ENCODE measurements at places on chromosomes 2 and 18. TPM values are rescaled to one million over a fixed set of nuclear protein-coding genes. Genes with fewer than 3 reads are reported as not detected.

- DNase-seq, result no peak
These were observed 43.6 kb downstream of the TSPYL6 start for GRCh38 chr2:54212456-54212855.

GRCh38 chr2:201574766-201575165 lies 68.5 kb downstream of the TMEM237 start:
- DNase-seq, result no peak

The IL36RN gene
- not detected for polyA plus RNA-seq

DNA sequence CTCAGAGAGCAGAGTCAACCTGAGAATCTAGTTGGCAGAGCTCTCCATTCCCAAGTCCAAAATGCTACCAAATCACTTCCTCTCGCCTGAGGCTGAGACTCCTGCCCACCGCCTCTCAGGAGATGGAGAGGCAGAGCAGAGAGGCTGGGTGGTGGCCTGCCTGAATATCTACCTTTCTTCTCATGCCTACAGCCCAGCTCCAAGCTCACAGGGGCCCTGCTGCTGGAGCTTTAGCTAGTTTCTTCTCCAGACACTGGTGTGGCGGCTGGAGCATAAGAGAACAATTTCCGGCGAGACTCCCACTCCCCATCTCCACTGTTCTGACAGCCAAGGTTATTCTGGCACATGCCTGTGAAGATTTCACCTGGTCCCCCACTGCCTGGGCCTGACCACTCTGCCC lies 8.1 kb upstream of the CYP26B1 start:
- DNase-seq, result no peak

The HOXD12 gene
- not detected for polyA plus RNA-seq

The PLEKHH2 gene
- polyA plus RNA-seq, result not detected

- no peak for DNase-seq
These were observed 155.1 kb downstream of the GLI2 start for GRCh38 chr2:120890566-120891360.

DNA sequence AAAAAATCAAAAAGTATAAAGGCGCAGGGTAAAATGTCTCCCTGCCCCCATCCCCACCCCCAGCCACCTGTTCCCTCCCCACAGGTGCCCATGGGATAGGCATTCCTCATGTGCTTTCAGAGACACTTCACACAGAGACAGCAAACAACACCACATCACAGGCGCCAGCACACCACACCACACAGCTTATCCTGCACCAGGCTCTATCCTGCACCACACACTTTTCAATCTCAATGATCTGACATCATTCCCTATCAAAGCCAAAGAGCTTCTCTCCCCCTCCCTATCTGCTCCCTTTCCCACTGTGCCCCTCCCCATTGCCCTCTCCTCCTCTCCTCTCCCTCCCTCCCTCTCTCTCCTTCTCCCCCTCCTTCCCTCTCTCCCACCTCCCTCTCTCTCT lies 15.5 kb downstream of the FAM178B start:
- DNase-seq, result no peak

- no peak for DNase-seq
These were observed 6.6 kb downstream of the BMPR2 start for GRCh38 chr2:202382684-202383083.

DNA sequence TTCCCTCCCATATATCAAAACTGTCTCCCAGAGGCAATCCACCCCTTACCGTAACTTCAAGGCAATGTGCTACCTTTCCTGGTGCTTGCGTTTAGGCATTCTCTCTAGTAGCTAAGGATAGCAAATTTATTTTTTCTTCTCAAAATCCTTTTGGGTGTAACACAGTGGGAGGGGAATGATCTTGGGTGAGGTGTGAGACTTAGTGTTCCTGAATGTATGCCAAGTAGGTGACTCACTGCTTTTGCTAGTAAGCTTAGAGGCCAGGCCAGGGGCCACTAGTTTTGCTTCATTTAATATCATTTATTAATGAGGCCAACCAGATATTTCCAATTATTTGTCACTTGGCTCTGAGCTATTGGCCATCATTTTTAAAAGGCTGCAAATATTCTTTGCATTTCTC lies 135.5 kb downstream of the NAPG start:
- DNase-seq, result no peak

The HTR2B gene
- 0.10 TPM for polyA plus RNA-seq

DNA sequence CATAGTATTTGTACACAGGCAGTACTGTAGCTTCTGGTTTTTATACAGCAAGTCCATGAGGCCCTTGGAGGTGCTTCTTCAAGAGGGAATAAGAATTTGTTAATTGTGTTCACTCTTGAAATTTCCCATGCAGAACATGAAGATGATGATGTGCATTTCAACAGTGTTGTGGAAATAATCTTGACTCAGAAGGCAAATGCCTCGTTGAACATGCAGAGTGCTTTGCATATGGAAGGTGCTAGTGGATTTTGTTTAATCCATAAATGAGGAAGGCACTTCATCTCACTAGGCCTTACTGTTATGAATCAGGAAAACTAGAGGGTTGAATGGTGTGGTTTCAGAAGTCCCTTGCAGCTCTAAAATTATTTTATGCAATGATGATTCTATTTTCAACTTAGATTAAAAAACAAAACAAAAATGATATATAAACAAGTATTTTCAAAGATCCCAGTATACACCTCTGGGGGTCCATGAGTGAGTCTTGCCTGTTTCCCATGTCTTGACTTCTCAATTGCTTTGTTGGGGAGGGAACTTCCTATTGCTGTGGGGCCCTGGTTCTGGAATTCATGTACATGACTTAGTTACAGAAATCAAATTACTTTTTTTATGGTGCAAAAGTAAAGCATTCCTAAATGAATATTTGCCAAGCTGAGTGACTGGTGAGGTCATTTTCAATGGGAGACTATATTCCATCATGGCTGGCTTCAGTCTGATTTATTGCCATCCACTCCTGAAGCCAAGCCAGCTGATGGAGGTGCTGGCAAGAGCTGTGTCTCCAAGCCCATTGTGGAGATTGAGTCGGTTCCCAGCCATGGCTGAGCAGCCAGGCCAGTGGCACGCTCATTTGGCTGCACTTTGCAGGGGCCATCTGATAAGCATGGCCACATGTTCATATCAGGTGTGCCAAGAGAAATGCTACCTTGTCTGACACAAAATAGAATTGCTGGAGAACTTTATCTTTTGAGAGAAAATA lies 56.5 kb downstream of the MGAT5 start:
- DNase-seq, result no peak

- DNase-seq, result no peak
These were observed 70.4 kb downstream of the ALPK2 start for GRCh38 chr18:58558471-58558870.

DNA sequence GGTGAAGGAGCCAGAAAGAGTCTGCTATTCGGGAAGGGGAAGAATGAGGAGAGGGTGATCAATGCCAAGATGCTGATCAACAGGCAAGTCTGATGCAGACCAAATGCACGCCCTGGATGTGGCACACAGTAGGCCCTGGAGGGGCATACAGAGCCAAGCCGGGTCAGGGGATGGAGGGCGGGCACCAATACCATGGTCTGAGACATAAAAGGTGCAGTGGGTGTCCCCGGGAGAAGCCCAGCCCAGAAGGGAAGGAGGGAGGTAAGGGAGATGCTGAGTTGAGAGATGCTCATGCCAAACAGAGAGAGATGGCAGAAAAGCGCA lies 66.6 kb upstream of the ID2 start:
- no peak for DNase-seq

GRCh38 chr18:2331491-2331890 lies 239.8 kb downstream of the METTL4 start:
- DNase-seq, result no peak

- DNase-seq, result no peak
These were observed 108.1 kb upstream of the CELF4 start for GRCh38 chr18:37673671-37674070.

GRCh38 chr2:910698-911097 lies 40.0 kb upstream of the SNTG2 start:
- DNase-seq, result no peak

The B3GNT7 gene
- not detected for polyA plus RNA-seq

GRCh38 chr2:112343827-112344585 lies 68.6 kb downstream of the ZC3H6 start:
- no peak for DNase-seq

- DNase-seq, result no peak
These were observed 164.3 kb upstream of the APCDD1 start for GRCh38 chr18:10289951-10290637.

DNA sequence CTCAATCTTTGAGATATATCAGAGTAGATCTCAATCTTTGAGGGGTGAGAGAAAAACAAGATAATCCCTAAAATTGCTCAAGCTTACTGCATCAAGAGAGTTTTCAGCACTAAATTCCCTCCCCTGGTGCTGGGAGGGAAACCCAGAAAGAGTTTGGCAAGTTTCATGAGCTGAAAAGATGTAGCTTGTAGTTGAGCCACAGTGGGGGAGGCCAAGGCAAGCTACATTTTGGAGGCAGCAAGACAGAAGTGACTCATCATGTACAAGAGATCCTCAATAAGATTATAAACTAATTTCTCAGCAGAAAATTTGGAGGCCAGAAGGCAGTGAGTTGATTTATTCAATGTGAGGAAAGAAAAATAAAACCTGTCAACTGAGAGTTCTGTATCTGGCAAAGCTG lies 308.2 kb downstream of the PIEZO2 start:
- DNase-seq, result no peak

The TDRD15 gene
- not detected for polyA plus RNA-seq

DNA sequence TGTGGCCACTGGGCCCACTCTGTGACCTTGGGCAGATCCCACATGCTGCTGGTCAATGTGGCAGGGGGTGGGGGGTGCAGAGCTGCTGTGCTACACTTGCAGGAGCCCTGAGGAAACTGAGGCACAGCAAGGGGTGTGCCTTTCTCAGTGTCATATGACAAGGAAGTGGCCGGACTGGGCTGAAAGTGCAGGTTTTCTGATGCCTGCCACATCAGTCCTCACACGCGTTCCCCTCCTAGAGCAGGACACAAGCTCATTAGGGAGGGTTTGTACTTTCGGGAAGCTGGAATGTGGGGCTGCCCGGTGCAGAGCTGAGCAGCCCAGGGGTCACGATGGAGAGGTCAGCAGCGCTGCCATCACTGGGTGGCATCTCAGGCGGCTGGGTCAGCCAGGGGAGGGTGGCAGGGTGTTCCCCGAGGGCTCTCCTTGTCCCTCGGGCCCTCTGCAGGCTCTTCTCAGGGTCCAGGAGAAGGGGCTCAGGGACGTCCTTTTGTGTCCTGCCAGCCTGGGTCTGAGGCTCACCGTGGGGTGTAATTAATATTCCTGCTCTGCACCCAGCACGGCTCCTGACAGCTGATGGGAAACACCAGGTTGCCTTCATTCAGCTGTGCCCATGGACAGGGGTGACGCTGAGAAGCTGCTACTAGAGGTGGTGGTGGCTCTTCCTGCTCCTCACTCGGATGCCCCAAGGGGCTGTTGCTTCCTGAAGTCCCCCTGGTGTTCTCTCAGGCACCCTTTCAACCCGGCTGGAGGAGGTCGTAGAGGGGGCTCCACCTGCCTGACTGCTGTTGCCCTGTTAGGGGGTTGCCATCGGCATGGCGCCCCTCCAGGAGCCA lies 62.1 kb upstream of the HDAC4 start:
- DNase-seq, result no peak

DNA sequence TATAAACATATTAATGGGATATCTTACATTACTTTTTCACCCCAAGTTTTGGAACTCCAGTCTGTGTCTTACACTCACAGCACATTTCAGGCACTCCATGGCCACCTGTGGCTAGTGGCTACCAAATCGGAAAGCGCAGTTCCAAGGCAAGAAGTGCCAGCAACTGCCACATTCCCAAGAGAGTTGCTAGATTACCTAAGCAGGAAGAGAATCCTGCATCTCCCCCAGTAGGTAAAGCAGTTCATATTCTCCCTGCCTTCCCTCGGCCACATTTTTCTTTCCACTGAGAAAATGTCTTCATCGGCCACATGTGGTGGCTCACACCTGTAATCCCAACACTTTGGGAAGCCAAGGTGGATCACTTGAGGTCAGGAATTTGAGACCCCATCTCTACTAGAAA lies 62.8 kb downstream of the MEX3C start:
- no peak for DNase-seq

DNA sequence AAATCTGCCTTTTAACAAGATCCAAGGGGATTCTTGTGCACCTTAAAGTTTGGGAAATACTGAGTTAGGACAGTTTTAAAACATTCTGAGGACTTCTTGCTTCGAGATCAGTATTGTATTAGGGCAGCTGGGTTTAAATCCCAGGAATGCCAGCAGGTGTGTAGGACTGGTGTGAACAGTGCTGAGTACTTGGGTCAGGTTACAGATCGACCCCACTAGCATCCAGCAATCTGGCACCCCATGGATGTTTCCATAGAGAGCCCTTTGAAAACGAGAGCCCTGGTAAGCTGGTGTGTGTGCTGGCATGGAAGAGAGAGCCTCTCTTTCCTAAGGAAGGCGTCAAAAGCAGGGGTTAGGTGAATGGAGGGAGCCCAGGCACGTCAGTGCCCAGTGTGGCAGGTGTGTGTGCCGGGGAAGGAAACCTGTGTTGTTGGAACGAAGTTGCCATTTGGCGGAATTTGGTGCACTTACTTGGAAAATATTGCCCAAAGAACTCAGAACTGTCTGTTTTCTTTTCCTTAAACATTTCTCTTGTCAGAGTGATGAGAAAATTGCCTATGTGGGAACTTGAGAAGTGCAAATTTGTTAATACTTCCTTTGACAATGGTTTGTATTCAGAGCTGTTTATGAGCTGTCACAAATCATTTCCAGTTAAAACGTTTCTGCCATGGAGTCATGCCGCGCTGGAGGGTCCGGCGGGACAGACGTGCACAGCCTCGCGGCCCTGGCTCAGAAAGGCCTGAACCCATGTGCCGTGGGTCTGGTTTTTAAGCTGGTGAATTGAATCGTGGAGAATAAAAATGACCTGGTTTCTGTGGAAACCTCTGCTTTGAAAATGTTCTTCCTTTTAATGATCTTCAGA lies 38.1 kb downstream of the LDLRAD4 start:
- DNase-seq, result no peak

The GREB1 gene
- not detected for polyA plus RNA-seq

DNA sequence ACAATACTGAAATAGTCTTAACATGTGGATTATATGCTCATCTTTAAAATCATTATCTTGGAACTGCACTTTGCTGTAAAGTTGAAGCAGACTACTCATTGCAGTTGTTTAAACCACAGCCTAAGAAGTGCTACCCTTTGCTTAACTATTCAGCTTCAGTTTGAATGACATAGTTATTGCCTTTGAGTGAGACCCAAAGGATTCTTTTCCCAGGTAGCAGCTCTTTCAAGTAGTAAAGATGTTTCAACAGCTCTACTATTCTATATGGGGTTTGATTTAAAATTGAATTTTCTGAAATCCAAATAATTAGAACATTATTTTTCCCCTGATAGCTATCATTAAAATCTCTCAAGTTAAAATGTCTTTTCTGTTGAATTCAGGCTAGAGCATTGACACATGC lies 1.1 kb downstream of the SCG2 start:
- no peak for DNase-seq

The NEU2 gene
- polyA plus RNA-seq, result not detected

- no peak for DNase-seq
These were observed 608 bp downstream of the PHOSPHO2 start for GRCh38 chr2:169694894-169695260.

- no peak for DNase-seq
These were observed 53.3 kb upstream of the TTN start for GRCh38 chr2:178860551-178860950.

GRCh38 chr2:121513597-121514333 lies 16.9 kb upstream of the RNU4ATAC start:
- DNase-seq, result no peak

The METAP1D gene
- 3.5 TPM for polyA plus RNA-seq

All from CD4-positive, alpha-beta memory T cell (primary cell).